ENCODE measurements at places on chromosomes 4 and X.

DNA sequence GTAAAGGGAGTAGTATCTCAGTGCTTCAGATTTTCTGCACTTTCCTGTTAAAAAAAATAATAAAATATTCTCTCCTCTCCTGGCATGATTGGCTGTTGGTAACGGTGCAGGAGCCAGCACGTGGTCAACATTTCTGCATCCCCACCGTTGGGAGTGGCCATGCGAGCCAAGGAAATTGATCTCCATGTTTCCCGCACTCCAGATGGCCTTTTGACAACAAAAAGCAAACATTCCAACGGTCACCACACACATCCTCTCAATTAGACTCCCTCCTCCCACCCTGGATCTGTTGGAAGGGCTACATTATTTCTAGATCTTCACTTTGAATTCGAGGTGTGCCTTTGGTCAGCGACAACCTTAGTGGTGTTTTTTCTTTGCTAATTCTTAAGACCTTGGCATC, 45.0 kb downstream of the STK32B start:
- no peaks in the 10 kb centered on the region for H3K36me3 ChIP-seq
- no peaks in the 10 kb centered on the region for H3K27me3 ChIP-seq
- no peaks in the 10 kb centered on the region for H3K4me1 ChIP-seq

DNA sequence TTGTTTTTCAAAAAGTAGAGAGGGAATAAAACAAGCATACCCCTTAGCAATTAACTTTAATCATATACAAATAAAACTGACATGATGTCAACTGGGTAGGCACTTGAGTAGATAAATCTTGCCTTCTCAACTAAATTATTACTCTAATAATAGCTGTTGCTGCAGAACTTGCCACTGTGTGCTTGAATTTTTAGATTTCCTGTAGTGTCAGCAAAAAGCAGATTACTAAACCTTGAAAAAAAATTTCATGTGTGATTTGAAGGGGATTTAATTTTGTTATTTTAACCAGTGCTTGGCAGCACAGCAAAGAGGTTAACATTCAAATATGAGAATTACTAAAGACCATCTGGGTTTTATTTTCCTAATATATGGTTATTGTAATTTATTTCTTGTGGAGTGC, 438.3 kb upstream of the SPANXN1 start:
- H3K4me3 ChIP-seq, result no peak overlapping the region
- H3K36me3 ChIP-seq, result no peaks in the 10 kb centered on the region
- H3K27ac ChIP-seq, result no peak overlapping the region
- no peaks in the 10 kb centered on the region for H3K27me3 ChIP-seq

DNA sequence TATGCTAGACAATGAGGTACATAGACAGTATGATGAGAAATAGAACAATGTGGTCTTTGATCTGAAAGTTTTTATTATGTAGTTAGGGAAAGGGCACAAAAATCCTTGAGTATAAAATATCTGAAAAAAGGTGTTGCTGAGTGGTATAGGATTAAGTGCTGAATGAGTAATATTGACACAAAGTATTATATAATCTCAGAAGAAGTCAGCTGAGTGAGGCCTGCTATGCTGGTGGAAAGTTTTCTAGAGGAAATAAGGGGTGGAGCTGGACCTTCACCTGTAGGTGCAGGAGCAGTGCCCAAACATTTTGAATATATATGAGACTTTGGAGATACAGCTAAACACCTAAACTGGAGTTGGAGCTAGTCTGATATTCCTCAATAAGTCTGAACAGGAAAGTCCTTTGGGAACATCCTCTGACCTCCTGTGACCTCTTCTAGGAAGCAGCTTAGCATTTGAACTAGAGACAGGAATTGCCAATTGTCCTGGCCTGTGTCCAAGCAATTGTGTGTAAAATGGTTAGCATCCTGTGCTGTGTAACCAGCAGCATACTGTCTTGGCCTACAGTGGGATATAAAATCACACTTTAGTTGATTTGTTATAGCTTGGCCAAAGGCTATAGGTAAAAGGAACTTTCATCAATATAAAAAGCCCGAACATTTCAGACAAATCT, 285.3 kb downstream of the ANKRD50 start:
- no peaks in the 10 kb centered on the region for H3K36me3 ChIP-seq
- no peaks in the 10 kb centered on the region for H3K4me1 ChIP-seq
- H3K4me3 ChIP-seq, result no peak overlapping the region
- no peaks in the 10 kb centered on the region for H3K27me3 ChIP-seq
- H3K27ac ChIP-seq, result no peak overlapping the region

- no peaks in the 10 kb centered on the region for H3K4me1 ChIP-seq
- no peaks in the 10 kb centered on the region for H3K36me3 ChIP-seq
- no peak for DNase-seq
- H3K27ac ChIP-seq, result no peak overlapping the region
Observed at GRCh38 chrX:72621625-72622485, 49.2 kb upstream of the HDAC8 start.
